ENCODE measurements at places on chromosomes 4 and X. TPM values are rescaled to one million over a fixed set of nuclear protein-coding genes. Genes with fewer than 3 reads are reported as not detected.

The TGIF2LX gene
- total RNA-seq: not detected

The HS6ST2 gene
- total RNA-seq: 5.0 TPM

The RNF175 gene
- 26.7 TPM for total RNA-seq

The STBD1 gene
- 0.47 TPM for total RNA-seq

The PPP1R2C gene
- not detected for total RNA-seq

The ZNF518B gene
- 126 TPM for total RNA-seq

The TIGD4 gene
- 2.7 TPM for total RNA-seq

The SOWAHB gene
- total RNA-seq: 5.5 TPM

The STPG2 gene
- total RNA-seq: 15.6 TPM

The XG gene
- total RNA-seq: not detected

The RASL11B gene
- total RNA-seq: 31.7 TPM

The STS gene
- 4.4 TPM for total RNA-seq

The NAA15 gene
- 52.7 TPM for total RNA-seq

The MSANTD1 gene
- 5.9 TPM for total RNA-seq

The NUDT9 gene
- 20.9 TPM for total RNA-seq

The ARMCX5 gene
- 42.6 TPM for total RNA-seq

The UNC5C gene
- total RNA-seq: 23.7 TPM

The CENPE gene
- total RNA-seq: 5.0 TPM

The FAM47E gene
- total RNA-seq: 3.9 TPM

The UGT2B15 gene
- total RNA-seq: not detected

The HTN3 gene
- total RNA-seq: not detected

The TLR3 gene
- total RNA-seq: 1.9 TPM

The TNIP3 gene
- total RNA-seq: 0.47 TPM

The SSX4 gene
- not detected for total RNA-seq

The RAB33B gene
- 47.7 TPM for total RNA-seq

The BST1 gene
- total RNA-seq: 2.8 TPM
